Thymus (tissue), 14 donors: ENCODE measurements at places on chromosomes 7 and 10.

DNA sequence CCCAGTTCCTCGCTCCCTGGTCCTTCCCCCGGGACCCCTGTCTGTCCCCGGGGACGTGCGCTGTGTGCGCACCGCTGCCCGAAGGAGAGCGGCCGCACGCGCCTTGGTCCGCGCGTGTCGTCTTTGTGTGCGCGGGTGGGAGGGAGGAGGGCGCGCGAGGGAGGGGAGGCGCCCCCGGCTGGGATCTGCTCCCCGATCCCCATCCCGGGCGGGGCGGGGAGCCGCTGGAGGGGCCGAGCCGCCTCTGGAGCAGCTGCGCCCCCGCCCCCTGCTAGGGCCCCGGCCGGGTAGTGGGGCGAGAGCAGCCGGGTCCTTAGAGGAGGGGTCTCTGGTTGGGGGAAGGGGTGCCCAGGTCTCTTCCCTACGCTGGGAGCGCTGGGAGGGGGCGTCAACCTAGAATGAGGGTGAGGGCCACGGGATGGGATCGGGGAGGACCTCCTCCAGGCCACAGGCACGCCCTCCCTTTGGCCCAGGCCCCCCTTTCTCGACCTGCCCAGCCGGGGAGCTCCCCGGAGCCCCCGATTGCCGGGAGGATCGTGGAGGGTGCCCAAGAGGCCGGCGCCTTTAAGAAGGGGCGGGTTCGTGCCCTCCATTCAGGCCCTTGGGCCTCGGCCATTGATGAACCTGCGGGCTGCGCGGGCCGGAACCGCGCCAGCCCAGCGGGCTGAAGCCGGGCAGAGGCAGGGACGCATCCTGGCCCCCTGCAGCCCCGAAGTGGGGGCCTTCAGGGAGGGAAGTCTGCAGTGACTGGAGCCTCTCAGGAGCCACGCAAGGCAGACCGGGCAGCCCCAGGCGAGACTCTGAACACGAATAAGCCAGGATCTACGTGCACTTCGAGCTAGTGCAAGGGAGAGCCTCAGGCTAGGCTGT lies 678 bp downstream of the SH2B2 start:
- no peak for DNase-seq

DNA sequence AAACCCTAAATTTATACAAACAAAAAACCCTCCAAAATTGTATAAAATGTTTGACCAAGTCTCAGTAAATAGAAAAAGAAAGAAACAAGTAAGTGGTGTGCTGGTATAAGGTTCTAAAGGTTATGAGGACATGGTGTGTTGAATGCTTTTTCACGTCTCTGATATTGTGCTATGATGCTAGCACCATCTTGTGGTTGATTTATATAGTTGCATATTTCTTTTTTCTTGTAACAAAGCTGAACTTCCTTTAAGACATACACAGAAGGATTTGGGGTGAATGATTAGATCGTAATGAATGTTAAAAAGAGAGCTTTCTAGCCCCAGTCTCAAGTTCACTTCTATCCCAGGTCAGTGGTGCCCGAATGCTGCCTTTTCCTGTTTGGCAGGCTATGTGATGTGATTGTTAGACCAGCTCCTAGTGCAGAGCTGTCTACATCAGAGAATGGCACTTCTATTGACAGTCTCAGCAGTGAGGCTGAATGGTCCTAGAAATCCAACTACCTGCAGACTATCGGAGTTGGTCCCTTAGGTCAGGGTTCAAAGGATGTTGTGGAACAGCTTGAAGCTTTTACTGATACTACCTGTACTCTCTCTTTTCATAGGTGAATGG lies 25.0 kb downstream of the VTI1A start:
- DNase-seq = peak; percentile 39

- DNase-seq = no peak
Measured at GRCh38 chr7:132738254-132738653, 162.0 kb upstream of the PLXNA4 start.

- no peak for DNase-seq
Measured at GRCh38 chr7:77258014-77258413, 58.4 kb upstream of the FGL2 start.

- DNase-seq = no peak
Measured at GRCh38 chr7:66099232-66099550, 15.5 kb upstream of the CRCP start.

GRCh38 chr7:103964269-103964668 lies 25.2 kb downstream of the RELN start:
- DNase-seq = no peak

DNA sequence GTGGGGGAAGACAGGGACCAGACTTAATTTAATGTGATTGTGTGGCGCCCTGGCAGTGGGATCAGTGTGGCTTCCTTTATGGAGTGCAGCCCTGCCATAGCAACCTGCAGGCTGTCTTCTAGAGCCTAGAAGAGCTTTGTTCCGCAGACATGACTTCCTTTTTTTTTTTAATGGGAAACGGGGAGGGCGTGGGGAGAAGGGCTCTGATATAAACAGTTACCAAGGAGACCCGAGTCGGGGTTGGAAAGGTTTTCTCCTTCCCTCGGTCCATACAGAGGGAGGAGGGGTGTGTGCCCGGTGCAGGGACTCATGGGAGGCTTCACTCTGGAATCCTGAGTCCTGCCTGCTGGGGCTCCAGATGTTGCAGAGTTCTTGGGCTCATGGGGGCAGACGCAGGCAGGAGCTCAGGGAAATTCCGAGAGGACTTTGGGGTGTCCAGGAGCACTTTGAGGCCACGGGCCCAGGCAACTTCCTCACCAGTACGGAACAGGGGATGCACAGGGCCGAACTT lies 26.9 kb downstream of the TMEM120A start:
- DNase-seq = no peak

DNA sequence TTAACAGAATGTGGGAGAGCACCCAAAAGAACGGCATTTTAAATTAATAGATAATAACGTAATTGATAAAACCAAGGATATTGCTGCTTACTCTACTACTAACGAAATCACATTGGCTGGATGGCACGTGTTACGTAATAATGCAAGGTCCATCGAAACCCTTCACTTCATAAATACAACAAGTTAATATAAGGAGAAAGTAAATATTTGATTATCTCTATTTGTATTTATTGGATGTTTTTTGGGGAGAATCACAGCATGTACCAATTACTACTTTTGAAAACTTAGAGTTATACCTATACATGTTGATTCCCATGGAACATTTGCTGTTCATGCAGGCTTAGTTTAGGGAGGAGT lies 1.6 kb downstream of the PRKG1 start:
- DNase-seq = no peak

DNA sequence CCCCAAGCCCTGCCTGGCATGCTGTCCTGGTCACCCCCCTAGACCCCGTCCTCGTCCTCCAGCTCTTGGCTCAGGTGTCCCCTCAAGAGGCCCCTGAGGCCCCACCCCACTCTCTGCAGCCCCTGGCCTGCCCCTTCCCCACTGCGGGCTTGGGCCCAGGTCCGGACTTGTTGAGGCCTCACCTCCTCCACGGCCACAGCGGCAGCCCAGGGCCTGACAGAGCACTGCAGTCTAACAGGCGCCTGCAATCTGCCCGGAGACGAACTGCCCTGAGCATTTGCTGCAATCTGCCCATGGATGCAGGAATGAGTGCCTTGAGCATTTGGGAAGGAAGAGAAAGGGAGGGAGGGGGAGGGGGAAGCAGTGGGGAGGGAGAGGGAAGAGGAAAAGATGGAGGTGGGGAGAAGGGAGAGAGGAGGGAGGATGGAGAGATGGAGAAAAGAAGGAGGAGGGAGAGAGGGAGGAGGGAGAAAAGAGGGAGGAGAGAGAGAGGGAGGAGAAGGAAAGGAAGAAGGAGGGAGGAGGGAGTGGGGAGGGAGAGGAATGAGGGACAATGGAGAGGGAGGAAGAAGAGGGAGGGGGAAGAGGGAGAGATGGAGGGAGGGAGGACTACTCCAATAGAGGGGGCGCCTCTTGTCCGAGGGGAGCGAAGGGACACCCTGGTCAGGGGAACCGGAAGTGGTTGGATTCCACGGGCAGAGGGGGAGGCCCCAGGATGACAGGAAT lies 73.9 kb downstream of the PDGFA start:
- DNase-seq = no peak

DNA sequence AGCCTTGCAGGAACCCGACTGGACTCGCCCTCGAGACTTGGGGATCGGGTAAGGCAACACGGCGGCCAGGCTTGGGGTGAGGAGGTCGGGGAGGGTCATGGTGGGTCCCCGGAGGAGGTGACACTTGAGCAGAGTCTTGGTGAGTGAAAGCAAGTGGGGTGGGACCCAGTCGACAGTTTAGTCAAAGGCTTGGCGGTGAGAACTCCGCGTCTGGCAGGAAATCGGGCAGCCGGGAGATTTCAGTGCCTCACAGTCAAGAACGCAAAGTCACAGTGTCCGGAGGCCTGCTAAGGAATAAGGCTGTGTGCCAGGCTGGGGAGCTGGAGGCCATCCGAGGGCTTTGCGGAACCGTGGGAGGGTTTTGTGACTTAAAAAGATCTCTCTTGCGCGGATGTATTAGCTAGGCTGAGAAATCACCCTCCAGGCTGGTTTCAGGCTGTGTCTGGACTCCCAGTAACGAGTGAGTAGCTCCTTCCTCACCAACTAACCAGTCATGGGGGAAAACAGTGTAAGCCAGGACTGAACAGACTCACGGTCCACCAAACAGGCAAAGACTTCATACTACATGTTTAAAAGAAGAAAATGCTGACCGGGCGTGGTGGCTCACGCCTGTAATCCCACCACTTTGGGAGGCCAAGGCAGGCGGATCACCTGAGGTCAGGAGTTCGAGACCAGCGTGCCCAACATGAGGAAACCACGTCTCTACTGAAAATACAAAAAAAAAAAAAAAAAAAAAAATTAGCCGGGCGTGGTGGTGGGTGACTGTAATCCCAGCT lies 613 bp downstream of the AP5Z1 start:
- no peak for DNase-seq

DNA sequence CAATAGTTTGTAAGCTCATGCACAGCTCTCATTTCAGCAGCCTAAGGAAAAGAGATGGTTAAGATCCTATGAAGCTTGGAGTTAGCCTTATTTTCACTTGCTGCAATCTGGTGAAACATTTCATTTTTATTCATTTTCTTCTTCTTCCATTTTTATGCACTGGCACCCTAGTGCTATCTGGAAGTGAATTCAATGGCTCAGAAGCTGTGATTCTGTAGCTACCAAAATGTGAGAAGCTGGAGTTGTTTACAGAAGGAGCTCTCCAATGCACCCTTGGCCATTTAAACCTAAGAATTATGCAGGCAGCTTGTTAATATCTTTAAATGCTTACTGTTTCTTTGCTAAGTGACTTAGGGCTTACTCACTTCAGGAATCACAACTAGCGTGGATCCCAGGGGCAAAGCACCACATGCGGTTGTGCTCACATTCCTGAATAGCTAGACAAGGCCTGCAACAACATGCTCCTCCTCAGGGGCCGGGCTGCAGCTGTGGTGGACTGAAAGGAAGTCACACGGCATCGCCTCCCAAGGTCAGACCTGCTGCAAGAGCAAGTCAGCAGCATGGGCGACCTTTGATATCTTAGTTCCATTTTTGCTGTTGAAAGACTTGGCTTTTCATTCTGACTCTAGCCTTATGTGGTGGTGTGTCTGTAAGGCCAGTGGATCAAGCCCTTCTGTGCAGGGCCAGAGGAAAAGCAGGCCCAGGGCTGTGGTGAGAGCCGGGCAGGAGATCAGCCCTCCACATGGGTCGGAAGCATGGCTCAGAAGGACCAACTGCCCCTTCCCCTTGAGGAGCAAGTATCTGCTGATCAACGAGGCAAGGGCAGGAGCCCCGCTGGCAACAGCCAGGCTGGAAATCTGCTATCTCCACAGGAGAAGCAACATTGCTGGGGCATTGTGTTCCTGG lies 91.9 kb upstream of the MBL2 start:
- DNase-seq = no peak

GRCh38 chr10:115915429-115915828 lies 357.6 kb downstream of the GFRA1 start:
- no peak for DNase-seq

- no peak for DNase-seq
Measured at GRCh38 chr7:156094350-156095146, 282.3 kb upstream of the SHH start.

GRCh38 chr10:130954326-130954905 lies 357.1 kb downstream of the TCERG1L start:
- no peak for DNase-seq

GRCh38 chr10:55078121-55078520 lies 277.1 kb upstream of the PCDH15 start:
- no peak for DNase-seq

DNA sequence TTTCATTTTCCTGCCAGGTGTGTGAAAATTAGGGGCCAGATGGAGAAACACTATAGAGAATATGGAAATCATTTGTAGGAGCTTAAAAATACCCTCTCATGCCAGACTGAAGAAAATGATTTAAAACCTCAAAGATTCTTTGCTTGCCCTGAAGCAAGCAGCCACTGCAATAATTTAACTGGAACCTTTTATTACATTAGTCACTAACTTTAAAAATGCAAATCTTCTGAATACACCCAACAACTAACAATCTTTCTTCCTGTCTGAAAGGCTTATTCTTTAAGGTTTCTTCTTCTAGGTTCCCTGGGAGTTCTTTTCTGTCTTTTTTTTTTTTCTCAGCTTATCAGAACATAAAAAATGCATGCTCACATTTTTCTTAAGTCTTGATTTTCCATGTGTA lies 238.5 kb upstream of the KMT2E start:
- DNase-seq = no peak
